ENCODE measurements at places on chromosomes 5 and 9.

DNA sequence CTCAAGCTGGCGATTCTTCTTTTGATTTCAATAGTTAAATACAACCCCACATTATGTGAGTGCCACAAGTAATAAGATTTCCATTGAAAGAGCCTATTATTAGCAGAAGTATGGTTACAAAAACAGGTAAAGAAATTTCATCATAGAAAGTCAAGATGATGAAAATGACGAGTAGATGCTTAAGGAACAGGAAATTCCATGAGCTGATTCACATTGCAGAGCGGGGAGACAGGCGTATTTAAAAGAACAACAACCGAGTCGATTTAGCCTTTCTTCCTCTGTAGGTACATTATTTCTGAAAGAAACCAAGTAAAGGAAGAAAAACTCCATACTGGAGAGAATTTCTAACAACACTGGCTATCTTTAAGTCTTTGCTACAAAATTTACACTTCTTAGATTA, 310.4 kb downstream of the SLF1 start:
- DNase-seq, result no peak

GRCh38 chr5:107824821-107825220, 154.1 kb upstream of the EFNA5 start:
- DNase-seq, result no peak

GRCh38 chr9:30010691-30011090, 2373.8 kb upstream of the ACO1 start:
- no peak for DNase-seq

GRCh38 chr9:94159069-94159939, 75.0 kb downstream of the PTPDC1 start:
- DNase-seq, result no peak

DNA sequence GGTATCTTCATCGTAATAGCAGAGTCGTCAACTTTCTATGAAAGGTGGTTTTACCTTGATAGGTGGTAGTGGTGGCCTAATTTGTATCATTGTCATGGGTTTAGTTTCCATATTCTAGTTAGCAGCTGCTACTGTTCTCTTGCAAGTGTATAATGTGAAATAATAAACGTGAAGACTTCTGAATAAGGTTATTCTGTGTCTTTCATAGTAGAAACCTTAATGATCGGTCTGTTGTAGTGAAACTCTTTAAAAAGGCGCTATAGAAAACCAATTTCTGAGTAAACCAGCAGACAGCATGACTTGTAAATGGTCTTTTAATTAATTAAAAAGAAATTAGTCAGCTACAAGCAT, 1.6 kb downstream of the SET start:
- DNase-seq, result no peak

GRCh38 chr5:132052520-132052919, 7.9 kb upstream of the IL3 start:
- DNase-seq, result no peak

DNA sequence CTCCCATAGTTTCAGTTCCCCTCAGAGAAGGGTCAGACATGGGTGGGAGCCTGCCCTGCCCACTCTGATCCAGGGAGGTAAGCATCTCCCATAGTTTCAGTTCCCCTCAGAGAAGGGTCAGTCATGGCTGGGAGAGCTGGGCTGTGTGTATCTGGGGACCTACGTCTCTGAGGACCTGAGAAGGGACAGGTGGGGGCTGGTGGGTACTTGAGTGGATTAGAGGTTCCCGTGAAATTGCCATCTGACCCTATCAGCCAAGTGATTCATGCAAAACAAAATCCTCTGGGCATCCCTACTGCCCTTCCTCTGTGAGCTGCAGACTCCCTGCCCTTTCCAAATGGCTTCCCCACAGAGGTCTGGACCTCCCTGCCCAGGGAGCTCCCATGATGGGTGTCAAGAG, 3.9 kb downstream of the ENHO start:
- no peak for DNase-seq

DNA sequence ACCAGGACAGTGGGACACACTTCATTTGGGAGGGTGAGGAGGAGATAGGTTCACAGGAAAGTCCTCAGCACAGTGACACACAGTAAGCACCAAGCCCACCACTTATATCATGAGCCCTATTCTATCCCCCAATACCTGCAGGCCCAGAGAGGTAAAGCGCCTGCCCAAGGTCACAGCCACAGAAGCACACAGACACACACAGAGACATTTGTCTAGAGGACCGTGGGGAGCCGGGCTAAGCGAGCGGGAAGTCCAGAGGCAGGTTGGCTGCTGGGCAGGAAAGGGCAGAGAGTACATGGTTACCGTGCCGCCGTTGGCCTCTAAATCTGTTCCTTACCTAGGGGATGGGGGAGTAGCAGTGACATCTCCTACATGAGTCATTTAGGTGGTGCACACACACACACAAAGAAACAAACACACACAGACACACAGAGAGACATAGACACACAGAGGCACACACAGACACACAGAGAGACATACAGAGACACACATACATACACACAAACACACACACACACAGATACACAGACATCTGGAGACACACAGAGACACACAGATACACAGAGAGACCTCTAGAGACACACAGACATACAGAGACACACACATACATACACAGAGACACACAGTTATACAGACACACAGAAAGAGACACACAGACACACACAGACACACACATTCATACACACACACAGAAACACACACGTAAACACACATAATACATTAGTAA, 15.9 kb upstream of the DUSP1 start:
- DNase-seq, result no peak

GRCh38 chr5:112219000-112219399, 200.1 kb downstream of the EPB41L4A start:
- DNase-seq, result no peak

DNA sequence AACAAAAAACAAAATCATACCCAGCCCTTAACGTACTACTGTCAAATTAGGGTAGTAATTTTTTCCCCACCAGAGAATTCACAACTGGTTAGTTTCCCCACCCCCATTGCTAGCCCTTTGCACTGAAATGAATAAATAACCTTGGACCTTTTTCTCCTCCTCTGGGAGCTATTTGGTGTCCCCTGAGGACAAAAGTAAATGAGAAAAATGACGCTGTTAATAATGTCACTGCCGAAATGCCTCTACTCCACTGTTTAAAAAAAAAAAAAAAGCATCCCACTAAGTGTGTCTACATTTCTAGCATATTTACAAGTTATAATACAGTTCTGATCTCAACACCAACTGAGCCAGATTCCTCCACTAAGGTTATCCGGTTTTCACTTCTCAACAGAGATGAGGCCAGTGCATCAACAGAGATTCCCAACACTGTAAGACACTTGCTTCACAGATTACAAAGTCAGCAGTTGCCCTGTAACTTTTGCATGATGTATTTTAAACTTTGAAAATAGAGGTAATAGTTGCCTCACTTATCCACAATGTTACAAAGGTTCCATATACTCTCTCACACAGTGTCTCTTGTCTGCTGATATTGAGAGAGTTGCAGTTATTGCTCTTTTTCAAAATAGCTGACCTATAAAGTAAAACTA, 5.1 kb upstream of the NFIB start:
- DNase-seq, result no peak

DNA sequence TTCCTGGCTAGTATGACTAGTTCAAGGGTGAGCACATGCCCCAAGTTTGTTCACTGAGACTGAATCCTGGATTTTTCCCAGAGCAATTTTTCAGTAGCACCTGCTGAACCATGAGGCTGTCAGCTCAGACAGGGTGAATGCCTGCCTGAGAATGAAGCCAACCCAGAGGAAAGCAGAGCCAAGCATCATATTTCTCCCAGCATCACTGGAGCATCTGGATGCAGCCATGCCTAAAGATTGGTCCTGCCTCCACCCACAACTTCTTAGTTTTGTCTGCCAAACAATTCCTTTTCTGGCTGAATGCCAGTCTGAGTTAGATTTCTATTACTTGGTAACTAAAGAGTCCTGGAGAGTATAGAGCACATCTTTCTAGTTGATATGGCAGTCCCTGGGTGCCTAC, 343.6 kb downstream of the CSNK1G3 start:
- DNase-seq, result no peak

DNA sequence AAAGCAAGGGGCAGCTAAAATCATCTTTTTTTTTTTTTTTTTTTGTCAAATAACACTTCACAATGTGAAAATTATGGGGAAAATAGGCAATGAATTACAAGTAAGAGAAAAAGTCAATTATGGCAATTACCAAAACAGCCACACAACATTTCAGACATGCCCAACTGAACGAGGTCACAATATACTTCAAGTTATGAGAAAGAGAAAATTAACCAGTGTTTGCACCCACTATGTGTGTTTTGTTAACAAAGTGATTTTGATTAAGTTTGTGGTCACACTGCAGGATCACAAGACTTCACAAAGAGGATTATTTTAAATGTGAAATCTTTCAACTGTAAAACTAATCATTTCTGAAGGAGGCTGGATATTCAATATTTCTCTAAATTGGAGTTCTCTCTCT, 1032.8 kb upstream of the DMAC1 start:
- no peak for DNase-seq

DNA sequence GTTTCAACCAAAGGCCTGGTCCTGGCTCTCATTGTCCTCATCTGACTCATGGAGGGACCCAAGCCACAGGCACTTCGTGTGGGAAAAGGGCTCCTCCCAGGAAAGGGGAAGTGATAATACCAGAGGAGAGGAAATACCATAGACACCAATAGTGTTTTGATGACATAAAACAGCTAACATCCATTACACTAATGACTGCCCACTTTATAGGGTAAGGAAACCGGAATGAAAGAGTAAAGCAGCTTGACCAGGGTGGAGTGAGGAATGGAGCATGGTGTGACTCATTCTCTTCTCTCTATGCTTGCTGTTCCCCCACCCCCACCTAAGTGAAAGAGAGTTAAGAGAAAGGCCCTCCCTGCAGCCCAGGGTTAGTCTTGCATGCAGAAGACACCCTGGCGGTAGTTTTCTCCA, 67.4 kb upstream of the HRH2 start:
- no peak for DNase-seq

- no peak for DNase-seq
Observed at GRCh38 chr9:91842358-91843049, 107.5 kb downstream of the ROR2 start.

DNA sequence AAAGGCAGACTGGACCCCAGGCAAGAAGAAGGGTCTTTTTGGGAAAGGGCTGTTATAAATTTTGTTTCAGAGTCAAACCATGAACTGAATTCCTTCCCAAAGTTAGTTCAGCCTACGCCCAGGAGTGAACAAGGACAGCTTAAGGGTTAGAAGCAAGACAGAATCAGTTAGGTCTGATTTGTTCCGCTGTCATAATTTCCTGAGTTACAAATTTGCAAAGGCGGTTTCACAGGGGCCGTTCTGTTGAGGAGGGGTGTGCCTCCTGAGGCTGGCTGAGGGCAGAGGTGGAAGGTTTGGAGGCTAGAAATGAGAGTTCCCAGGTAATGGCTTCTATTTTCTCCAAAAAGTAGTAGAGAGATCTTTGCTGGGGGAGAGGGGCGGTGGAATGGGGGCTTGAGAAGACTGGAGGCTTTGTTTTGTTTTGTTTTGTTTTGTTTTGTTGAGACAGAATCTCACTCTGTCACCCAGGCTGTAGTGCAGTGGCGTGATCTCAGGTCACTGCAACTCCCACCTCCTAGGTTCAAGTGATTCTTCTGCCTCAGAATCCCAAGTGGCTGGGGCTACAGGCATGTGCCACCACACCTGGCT, 4.1 kb upstream of the CERCAM start:
- DNase-seq, result no peak

- no peak for DNase-seq
Observed at GRCh38 chr9:4553951-4554381, 63.7 kb downstream of the SLC1A1 start.

DNA sequence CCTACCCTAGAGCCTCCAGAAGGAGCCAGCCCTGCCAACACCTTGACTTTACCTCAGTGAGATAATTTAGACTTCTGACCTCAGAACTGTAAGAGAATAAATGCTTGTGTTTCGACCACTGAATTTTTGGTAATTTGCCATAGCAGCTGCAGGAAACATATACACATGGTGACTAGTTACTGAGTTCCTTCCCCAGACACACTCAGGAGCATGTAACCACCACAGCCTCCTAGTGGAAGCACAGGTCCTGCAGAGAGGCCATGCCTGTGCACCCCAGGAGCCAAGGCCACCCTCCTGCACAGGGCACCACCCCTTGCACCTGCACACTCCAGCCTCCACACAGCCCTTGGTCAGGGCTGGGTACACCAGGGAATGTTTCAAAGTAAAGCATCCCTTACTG, 7.6 kb upstream of the CAMSAP1 start:
- DNase-seq, result no peak

DNA sequence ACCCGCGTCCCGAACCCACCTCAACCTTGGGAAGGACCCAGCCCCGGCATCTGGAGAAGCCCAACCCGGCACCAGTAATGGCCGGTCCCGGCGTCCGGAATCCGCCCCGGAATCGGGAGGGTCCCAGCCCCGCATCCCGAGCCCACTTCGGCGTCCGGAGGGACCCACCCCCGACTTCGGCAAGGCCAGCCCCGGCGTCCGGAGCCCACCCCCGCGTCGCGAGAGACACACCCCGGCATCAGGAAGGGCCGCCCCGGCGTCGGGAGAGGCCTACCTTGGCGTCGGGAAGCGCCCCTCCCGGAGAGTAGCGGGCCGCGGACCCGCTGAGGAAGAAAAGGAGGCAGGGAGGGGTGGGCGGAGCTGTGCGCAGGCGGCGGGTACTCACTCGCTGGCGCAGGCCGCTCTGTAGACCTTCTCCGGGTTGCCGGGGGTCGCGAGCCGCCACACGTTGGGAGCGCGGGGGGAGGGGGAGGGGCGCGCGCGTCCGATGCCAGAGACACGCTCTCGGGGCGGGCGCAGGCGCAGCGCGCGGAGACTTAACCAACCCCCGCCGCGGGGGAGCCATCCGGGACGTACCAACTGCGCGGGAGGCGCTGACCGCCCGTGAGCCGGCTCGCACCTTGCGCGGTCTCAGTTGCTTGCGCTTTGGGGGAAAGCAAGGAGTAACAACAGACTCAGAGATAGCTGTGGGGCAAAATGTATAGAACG, at the start of gene UIMC1:
Gene UIMC1 (minus strand): TSS at position 515 of the 708 bp plus-strand sequence. CDS start 24,164 bp downstream, outside the sequence.
- DNase-seq, result peak; percentile 84

DNA sequence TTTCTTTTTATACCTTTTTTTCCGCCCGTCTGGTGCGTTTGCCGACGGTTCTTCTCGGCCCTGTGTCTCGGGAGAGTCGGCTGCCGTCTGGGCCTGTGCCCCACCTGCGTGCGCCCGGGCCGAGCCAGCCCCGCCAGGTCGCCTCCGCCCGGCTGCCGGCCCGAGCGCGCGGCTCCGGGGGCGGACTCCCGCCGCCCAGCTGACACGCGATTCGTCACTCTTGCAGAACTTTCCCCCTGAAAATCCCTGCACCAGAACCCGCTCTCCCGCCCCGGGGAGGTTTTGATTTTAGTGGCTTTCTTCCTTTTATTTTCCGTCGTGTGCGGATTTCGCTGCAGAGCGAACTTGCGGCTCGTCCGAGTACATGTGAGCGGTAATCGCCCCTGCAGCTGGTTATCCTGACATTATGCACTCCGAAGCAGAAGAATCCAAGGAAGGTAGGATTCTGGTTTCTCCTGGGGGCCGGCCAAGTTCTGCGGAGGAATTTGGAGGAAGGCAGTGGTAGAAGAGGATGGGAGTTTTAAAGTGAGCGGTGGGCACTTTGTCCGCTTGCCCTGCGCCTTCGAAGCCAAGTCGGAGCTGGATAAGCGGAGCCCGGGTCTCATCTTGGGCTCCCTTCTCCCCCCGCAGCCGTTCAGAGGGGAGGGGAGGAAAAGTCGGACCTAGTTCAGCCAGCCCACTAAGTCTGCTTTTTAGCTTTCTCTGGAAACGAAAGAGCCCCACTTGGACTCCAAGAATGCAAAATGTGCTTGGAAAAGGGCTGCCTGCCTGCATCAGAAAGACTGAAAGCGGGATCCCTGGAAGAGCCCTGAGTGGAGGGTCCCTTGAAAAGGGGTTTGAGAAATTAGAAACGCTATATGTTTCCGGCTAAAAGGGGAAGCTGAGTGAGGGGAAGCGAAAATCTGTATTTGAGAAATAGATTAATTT, at the start of gene TNFAIP8:
Gene TNFAIP8 (plus strand): TSS at position 335 of the 927 bp plus-strand sequence. CDS start 72 bp downstream, at position 407.
- peak; percentile 75 for DNase-seq

GRCh38 chr9:65437724-65438123, 152.7 kb upstream of the FOXD4L5 start:
- no peak for DNase-seq
